ENCODE measurements at places on chromosomes 13 and 19.

DNA sequence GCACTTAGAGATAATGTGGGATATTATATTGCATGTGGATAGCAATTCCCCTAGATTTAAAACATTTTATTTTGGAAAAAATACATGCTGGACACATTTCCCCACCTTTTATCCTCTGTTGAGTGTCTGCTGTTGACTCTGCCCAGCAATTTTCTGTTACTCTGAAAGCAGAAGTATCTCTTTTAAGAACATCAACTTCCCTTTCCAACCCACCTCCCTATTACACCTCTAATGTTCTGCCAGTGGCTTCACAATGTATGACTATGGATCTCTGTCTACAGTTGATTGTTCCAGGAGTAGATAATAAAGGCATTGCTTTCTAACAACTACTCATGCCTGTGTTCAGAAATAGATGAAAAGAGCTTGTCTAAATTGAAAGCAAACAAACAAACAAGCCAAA, 754.8 kb upstream of the SLITRK6 start:
- DNase-seq, result no peak

DNA sequence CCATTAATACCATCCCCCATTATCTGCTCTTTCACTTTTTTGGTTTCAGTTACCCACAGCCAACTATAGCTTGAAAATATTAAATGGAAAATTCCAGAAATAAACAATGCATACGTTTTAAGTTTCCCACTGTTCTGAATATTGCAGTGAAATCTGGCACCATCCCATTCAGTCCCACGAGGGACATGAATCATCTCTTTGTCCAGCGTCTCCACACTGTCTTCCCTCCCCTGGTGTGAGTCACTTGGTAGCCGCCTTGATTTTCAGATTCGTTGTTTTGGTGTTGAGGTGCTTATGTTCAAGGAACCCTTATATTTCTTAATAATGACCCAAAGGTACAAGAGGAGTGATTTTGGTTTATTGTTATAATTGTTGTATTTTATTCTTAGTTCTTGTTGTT, 246.1 kb downstream of the DCT start:
- peak; percentile 32 for DNase-seq

DNA sequence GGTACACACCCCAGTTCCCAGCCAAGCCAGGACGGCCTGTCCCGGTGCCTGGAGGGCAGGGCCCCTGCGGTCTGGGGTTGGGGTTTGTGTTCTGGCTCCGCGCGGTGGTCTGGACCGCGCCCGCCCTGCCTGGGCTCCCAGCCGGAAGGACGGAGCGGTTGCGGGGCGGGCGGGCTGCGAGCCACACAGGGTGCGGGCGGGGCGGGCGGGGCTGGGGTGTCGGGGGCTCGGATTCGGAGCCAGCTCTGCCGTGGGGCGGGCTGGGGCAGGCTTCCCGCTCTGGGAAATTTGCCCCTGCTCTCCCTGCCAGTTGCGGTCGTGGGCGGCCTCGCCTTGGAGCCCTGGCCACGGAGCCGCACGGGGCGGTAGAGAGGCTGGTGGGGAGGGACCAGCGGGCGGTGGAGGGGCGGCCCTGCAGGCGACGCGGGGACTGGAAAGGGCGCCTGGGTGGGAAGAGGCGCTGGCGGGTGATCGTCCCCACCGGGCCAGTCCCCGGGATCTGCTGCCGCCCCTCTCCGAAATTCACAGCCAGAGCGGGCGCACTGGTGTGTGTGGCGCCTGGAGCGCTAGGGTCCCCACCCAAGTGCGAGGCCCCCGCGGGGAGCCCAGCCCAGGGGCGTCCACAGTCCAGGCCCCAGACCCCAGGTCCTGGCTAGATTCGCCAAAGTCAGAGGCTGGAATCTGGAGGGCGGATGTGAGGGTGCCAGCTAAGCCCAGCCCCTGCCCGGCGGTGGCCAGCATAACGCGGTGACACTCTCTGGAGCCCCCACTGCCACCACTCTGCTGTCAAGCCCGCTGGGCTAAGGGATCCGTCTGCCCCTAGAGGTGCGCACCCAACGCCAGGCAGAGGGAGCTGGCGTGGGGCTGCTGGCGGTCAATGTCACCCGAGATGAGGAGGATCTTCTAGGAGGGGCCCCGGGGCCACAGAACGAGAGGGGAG, 11.0 kb upstream of the ZNF492 start:
- DNase-seq, result no peak

DNA sequence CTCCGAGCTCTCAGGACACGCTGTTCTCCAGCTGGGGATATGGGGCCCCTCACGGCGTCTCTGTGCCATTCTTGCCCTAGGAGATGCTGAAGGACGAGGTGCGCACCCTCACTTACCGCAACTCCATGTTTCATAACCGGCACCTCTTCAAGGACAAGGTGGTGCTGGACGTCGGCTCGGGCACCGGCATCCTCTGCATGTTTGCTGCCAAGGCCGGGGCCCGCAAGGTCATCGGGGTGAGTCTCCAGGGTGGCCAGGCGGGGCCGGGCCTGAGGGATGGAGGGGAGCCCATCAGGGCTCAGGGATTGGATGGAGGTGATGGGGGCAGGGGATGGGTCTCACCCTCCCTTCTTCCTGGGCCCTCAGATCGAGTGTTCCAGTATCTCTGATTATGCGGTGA, 4.8 kb downstream of the PRMT1 start:
- no peak for DNase-seq

DNA sequence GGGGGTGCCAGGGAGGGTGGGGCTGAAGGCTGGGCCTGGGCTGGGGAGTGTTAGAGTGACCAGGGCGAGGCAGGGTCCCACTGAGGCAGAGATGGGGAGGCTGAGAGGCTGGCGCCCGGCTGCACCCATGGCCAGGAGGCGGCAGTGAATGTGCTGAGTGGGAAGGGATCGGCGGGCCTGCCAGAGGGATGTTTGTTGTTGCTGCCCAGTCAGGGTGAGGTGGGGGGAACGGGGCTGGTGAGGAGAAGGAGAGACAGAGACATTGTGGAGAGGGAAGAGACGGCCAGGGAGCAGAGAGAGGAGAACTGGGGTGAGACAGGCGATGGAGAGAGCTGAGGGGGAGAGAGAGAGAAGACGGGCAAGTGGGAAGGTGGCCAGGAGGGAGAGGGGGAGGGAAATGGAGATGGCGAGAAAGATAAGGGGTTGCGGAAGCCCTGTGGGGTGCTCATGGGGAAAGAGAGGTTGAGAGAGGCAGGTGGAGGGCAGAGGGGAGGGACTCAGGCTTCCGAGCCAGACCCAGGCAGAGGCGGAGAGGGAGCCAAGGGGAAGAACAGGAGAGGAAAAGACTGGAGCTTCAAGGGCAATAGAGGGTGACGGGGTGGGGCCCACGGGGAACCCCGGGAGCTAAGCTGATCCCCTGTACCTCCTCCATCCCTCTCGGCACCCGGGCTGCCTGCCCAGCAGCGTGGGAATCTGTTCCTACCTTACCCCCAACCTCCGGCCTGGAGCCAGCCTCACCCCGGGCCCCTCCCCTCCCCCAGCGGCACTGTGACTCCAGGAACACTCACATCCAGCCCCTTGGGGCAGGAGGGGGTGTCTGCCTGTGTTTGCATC, 690 bp upstream of the B3GNT8 start:
- no peak for DNase-seq

- no peak for DNase-seq
Measured at GRCh38 chr19:15673176-15673654, 328 bp downstream of the CYP4F12 start.

DNA sequence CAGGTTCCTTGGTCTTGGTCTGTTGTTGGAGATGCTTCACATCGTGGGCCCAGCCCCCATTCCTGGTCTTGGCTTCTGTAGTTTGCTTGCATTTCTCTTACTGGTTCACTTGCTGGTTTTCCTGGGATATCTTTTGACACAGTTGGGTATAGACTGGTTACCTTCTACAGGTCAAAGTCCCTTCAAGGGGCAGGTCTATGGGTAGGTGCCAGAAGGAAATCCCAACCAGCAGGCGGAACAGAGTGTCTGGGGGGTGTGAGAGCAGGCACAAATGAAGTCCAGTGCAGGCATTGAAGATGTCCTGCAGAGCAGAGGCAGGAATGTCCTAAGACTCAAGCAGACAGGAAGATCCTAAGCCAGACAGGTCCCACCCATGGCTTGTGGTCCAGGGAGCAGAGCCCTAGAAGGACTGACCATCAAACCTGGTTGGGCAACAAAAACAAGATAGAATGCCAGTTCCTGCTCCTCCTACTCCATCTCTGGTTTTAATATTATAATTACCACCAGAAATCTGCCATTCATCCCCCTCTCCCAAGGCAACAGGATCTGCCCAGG, 17.7 kb upstream of the WASF3 start:
- no peak for DNase-seq

DNA sequence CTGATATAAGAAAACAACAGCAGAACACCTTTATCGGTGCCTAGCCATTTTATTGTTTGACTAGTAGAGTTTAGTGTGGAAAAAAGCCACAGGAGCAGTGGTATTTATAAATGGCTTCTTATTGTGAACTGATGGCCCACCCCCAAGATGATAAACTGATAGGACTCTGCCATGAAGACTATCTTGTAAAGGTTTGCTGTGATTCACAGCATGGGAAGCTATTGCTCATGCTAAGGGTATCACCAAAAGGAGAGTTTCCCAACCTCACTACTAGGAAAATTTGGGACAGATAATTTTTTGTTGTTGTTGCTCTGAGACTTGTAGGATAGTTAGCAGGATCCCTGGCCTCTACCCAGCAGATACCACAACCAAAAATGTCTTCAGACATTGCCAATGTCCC, 12.0 kb upstream of the SLC7A1 start:
- no peak for DNase-seq

DNA sequence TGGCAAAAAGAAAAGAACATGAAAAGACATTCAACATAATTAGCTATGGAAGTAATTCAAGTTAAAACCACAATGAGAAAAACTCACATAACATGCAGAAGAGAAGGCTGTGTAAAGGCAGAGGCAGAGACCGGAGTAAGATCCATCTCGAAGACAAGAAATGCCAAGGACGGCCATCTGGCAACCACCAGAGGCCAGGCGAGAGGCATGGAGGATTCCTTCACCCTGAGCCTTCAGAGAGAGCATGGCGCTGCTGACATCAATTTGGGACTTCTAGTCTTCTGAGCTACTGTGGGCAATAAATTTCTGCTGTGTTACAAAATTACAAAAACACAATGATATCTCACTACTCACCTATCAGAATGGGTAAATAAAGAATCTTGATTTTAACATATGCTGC, 381.0 kb downstream of the TSHZ3 start:
- DNase-seq, result no peak

- no peak for DNase-seq
Measured at GRCh38 chr13:38239874-38240273, 109.8 kb upstream of the UFM1 start.

- DNase-seq, result no peak
Measured at GRCh38 chr19:3441089-3441985, 39.0 kb downstream of the SMIM24 start.

- no peak for DNase-seq
Measured at GRCh38 chr19:45262570-45262969, 11.5 kb downstream of the MARK4 start.

DNA sequence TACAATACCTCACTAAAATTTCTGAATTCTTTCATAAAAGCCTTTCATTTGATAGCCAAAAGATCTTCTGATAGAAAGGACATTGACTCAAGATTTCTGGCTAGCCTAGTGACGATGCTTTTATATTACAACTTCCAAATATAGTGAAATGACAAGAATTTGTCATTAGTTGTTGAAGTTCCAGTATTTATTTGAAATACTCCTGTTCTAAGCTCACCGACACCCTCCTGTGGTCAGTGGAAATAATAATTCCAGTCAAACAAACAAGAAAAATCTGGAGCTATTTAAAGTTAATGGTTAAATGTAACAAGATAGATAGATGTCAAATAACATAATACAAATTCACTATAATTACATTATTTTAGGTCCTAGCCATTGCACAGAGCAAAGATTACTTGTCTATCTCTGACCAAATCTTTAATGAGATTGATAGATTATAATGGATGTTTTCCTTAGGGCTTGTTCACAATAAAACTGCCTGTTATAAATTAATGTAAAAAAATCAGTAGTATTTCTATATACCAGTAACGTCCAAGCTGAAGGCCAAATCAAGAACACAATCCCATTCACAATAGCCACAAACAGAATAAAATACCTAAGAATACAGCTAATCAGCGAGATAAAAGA, 195.5 kb downstream of the RGCC start:
- peak; percentile 53 for DNase-seq

DNA sequence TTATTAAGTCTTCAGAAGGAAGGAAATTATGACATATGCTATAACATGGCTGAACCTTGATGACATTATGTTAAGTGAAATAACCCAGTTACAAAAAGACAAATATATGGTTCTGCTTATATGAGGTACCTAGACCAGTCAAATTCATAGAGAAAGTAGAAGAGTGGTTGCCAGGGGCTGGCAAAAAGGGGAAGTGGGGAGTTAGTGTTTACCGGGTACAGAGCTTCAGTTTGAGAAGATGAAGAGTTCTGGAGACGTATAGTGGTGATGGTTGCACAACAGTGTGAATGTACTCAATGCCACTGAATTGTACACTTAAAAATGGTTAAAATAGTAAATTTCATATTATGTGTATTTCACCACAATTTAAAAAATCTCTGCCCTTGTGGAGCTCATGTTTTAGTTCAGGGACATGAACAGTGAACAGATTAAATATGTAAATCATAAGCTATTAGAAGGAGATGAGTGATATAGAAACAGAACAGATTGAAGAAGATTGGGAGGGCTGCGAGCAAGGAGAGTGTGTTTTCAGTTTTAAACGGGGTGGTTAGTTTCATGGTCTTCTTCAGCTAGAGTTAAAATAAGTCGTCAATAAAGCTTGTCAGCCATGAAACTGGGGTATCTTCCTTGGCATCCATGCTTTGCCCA, 355.2 kb downstream of the KCNRG start:
- DNase-seq, result peak; percentile 43

GRCh38 chr19:39929750-39930149, 4.7 kb downstream of the FCGBP start:
- no peak for DNase-seq

DNA sequence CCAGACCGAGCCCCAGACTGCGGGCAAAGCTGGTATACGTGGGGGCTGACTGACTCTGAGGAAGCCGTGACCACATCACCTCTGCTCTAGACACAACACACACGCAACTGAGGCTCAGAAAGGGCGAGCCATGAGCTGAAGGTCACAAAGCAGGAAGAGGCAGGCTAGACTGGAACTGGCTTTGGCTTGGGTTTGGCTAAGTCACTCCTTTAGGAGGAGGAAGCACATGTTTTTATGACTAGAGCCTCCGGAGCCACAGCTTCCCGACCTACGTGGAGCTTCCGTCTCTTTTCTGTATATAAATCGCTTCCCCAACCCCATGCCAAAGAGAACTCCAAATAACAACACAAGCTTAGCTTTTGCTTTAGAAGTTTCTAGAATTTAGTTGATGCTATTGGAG, 48.0 kb downstream of the RFX2 start:
- DNase-seq, result peak; percentile 95

- no peak for DNase-seq
Measured at GRCh38 chr13:44506719-44507118, 69.4 kb downstream of the TSC22D1 start.

GRCh38 chr13:27487776-27488175, 37.4 kb upstream of the MTIF3 start:
- DNase-seq, result no peak

DNA sequence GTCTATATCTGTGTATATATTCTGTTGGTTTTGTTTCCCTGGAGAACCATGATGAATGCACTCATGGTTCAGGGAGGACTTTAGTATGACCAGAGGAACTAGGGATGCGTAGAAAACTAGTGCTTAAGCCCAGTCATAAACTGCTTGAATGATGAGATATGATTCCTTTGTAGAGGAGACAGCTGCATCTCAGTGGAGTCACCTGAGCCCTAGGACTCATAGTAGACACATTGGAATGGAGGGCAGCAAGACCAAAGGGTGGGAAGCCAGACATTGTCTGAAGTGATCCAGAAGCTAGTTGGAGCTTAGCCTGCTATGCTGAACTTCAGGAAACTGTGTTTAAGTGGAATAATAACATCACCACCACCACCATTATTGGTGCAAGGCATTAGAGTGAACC, 89.5 kb upstream of the SPATA13 start:
- no peak for DNase-seq

Measured in inflammatory macrophage (primary cell).